Thymus (tissue), 14 donors: ENCODE measurements at places on chromosomes 1 and 21.
A peak's percentile ranks its signal among the peaks of the same experiment; 100 is the strongest.

DNA sequence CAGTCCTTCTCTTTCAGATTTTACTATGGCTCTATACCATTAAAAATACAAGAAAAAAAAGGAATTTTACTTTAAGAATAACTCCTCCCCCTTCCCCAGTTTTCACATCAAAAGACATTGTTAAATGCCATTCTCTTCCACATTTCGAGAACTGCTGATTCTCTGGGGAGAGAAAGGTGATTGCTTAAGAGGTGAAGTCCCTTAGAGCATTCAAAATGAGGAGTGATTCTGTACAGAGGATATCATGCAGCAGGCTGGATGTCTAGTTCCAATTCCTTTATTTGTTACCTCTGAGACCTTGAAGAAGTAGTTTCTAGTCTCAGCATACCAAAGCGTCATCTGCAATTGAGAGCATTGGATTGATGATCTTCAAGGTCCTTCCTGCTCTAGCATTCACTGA is 46.9 kb downstream of the FMO3 start:
- no peak for DNase-seq

- DNase-seq, result no peak
Measured at GRCh38 chr1:112807999-112808398, 92.9 kb upstream of the PPM1J start.

DNA sequence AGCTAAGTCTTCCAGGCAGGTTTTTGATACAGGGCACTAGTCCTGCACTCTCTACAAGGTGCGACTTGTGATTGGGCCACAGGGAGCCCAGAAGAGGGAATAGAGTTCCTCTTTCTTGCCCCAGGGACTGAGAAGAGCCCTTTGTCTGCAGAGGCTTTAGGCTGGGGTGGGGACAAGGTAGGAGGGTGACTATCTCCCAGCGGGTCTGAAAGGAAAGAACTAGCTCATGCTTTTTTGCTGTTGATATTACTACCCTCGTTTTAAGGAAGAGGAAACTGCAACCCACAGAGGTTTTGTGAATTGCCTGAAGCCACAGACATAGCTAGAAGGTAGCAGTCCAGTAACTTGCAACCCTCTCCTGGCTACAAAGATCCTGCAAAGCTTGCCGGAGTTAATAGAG is 615.2 kb downstream of the MATN1 start:
- no peak for DNase-seq

DNA sequence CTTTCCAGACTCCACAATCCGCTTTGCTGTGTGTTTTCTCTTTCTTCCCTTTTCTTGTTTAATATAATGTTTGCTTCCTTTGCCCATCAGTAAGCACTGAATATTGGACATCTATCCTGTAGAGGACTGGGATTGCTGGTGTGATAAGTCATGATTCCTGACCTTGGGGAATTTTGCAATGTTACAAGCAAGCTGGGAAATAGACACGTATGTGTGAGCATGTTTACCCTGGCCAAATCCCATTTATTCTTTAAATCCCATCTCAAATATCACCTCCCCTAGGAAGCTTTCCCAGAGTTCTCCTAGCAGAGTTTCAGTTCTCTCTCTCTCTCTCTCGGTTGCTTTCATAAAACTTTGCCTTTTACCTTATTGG is 155.3 kb downstream of the ROR1 start:
- DNase-seq, result no peak

- no peak for DNase-seq
Measured at GRCh38 chr1:236869911-236870310, 74.8 kb downstream of the MTR start.

GRCh38 chr1:116825720-116826438 is 71.6 kb downstream of the CD2 start:
- no peak for DNase-seq

DNA sequence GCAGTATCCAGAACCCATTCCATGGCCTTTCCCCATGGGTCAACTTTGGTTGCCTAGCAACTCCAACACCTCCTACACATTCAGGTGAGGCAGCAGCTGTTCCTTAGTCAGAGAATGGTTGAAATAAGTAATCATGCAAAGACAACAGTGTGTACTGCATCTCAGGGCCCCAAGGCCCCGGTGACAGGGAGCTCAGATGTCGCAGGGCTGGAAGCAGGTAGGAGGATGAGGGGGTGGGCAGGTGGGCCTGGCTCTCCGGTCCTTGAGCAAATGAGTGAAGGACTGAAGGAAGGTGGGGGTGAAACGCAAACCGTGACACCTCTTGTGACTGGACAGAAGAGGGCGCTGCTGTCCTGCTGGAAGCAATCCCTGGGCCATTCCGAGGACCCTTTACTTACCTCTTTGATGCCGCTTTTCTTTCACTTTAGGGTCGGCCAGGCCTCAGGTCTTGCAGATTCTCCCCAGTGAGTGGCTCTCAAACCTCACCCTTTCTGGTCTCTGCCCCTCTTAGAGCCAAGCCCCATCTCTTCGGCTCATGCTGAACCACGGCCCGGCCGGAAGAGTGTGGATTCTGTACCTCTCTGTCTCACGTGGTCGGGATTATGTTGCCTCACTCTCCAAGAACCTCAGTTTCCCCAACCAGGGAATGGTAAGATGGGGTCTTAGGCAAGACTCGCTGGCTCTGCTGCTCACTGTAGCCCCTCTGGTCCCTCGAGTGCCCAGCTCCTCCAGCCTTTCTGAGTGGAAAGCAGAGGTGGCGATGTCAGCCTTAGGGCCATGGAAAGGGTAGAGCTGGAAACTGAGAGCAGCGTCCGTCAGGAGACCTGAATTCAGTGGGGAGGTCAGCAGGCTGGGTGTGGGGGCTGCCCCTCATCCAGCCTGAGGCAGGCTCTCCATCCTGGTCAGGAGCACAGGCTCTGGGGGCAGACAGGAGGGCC is 5.6 kb upstream of the KCNA10 start:
- DNase-seq, result peak; percentile 33

DNA sequence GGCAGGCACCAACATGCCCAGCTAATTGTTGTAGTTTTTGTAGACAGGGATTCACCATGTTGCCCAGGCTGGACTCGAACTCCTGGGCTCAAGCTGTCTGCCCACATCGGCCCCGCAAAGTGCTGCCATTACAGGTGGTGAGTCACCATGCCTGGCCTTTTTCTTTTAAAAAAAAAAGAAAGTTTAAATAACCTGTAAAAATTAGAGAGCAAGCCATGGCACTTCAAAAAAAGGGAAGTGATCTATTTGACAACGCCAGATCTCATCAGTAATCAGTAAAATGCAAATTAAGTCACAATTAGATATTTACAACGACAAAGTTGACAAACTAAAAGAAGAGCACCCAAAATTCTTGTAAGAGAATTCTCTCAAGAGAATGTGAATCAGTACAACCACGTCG is 2.9 kb upstream of the RBBP5 start:
- no peak for DNase-seq

- DNase-seq, result peak; percentile 72
Measured at GRCh38 chr1:119613769-119614720, 34.0 kb downstream of the ZNF697 start.
